ENCODE measurements at places on chromosomes 7 and 10. TPM values are rescaled to one million over a fixed set of nuclear protein-coding genes. Genes with fewer than 3 reads are reported as not detected.

DNA sequence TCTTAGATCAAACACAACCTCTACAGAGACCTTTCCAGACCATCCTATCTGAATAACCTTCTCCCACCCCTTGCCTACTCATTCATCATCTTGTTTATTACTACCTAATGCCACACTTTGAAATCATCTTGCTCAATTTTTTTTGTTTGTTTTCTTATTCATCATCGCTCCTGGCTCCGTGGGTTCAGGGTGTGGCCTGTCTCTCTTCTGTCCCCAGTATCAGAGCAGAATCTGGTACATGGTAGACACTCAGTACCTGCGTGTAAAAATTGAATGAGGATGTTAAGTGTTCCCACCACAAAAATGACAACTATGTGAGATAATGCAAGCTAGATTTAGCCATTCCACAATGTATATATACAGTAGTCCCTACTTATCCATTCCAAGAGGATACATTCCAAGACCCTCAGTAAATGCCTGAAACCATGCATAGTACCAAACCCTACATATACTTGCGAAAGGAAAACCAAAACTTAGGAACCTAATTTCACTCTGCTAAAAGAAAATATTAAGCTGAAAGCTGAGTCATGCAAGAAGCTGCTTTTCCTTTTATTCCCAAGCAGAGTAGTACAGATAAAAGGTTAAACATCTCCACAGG is 72.1 kb upstream of the SEC61G start:
- no peaks in the 10 kb centered on the region for H3K36me3 ChIP-seq
- no peak overlapping the region for H3K4me3 ChIP-seq
- no peaks in the 10 kb centered on the region for H3K27me3 ChIP-seq
- no peak overlapping the region for H3K27ac ChIP-seq
- H3K4me1 ChIP-seq = no peaks in the 10 kb centered on the region

- no peaks in the 10 kb centered on the region for H3K4me1 ChIP-seq
- no peak for DNase-seq
- H3K4me3 ChIP-seq = no peak overlapping the region
- peaks cover 8% of the 10 kb centered on the region for H3K27me3 ChIP-seq
- H3K27ac ChIP-seq = no peak overlapping the region
Measured at GRCh38 chr7:148397985-148398384, 192.6 kb upstream of the C7orf33 start.

DNA sequence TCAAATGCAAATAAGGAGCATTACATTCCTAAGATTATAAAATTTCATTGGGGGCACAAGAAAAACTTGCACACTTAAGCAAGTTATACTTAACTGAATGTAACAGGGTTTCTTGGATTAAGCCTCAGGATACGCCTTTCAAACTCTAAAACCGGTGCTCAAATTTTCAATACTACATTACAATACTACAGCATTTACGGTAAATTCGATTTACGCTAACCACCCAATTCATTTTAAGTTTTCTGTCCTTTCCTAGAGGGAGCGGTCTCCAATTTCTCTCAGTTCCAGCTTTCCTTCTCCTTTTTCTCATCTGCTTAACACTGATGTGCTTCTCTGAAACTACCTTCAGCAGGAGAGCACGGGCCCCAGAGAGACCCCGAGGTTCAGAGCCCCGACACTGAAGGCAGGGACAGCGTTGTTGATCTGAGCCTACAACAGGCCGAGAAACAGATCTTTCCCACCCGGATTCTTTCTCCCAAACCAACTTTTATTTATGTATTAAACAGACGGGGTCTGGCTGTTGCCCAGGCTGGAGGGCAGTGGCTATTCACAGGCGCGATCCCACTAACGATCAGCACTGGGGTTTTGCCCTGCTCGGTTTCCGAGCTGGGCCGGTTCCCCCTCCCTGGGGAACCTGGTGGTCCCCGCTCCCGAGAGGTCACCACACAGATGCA is 798 bp downstream of the ZNF425 start:
- H3K27me3 ChIP-seq = no peaks in the 10 kb centered on the region
- H3K4me1 ChIP-seq = peaks cover 12% of the 10 kb centered on the region
- H3K27ac ChIP-seq = peak overlapping the region; percentile 79

GRCh38 chr7:91156316-91157185 is 107.7 kb upstream of the FZD1 start:
- no peak overlapping the region for H3K4me3 ChIP-seq
- no peak overlapping the region for H3K27ac ChIP-seq
- H3K4me1 ChIP-seq = no peaks in the 10 kb centered on the region
- DNase-seq = no peak
- H3K36me3 ChIP-seq = no peaks in the 10 kb centered on the region
- H3K27me3 ChIP-seq = no peaks in the 10 kb centered on the region

DNA sequence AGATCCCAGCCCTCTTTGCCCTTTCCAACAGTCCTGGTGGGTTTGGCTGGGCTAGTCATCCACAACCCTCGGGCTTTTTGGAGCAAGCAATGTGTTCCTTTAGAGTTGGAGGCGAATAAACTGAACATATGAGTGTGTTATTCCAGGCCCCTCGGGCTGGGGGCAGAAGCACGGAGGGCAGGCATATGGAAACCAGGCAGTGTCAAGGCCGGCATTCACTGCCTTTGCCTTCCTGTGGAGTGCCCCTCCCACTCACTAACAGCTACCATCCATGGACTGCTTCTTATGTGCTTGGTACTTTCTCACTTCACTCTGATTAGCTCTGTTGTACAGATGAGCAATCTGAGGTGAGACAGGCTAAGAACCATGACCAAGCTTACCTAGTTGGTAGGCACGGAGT is 53.9 kb upstream of the EFCAB10 start:
- H3K4me3 ChIP-seq = no peak overlapping the region
- H3K4me1 ChIP-seq = no peaks in the 10 kb centered on the region
- H3K36me3 ChIP-seq = peaks cover 91% of the 10 kb centered on the region
- DNase-seq = no peak
- H3K27me3 ChIP-seq = no peaks in the 10 kb centered on the region
- H3K27ac ChIP-seq = no peak overlapping the region

DNA sequence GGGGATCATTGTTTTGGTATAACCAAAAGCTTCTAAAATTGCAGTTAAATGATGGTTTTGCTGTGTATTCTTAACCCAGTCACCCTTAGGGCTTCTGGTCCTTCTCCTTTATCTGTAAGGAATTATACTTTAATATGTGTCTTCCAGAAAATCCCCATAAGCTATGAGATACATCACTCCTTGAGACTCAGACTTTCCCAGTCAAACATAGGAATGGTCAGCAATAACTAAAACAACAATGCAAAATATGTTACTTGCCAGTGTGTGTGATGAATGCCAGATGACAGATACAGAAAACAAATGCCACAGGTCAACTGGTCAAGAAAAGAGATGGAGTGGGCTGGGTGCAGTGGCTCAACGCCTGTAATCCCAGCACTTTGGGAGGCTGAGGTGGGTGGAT is 10.1 kb downstream of the ADD3 start:
- DNase-seq = no peak
- no peak overlapping the region for H3K27ac ChIP-seq

DNA sequence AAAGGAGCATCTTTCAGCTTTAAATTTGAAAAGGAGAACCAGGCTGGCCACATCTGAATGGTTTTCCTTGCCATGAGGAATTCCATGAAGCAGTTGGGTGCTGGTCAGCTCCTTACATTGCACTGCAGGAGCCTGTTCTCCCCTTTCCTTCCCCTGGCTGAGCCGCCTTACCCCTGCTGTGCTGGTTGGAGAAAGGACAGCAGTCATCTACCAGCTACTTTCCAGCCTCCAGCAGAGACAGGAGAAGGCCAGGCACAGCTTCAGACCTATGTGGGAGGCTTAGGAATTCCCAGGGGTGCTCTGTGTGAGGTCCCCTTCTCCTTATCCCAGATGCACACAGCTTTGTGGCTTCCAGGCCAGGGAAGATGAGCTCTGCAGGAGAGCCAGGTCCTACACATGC is 4.7 kb downstream of the C10orf71 start:
- no peaks in the 10 kb centered on the region for H3K36me3 ChIP-seq
- no peaks in the 10 kb centered on the region for H3K4me1 ChIP-seq
- no peak overlapping the region for H3K27ac ChIP-seq
- no peak overlapping the region for H3K4me3 ChIP-seq

GRCh38 chr7:1027242-1028043 is 16.9 kb upstream of the GPR146 start:
- H3K27ac ChIP-seq = no peak overlapping the region
- H3K4me3 ChIP-seq = peak overlapping the region; percentile 42
- H3K36me3 ChIP-seq = no peaks in the 10 kb centered on the region
- no peak for DNase-seq
- no peaks in the 10 kb centered on the region for H3K27me3 ChIP-seq

DNA sequence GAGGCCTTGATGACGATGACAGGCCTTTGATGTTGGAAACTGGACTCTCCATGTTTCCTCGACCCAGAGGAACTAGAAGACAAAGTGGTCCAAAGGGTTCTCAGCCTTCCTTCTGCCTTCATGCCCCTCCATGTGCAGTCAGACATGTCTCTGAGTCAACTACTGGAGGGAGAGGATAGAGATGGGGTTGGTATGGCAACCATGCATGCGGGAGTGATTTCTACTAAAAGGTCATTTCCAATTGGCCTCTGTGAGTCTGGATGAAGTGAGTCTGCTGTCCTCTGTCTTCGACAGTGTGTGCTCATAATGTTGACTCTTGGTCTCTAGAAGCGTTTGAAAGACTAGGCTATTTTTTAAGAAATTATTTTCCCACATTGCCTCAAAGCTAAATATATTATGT is 29.2 kb downstream of the STK17A start:
- peaks cover 88% of the 10 kb centered on the region for H3K36me3 ChIP-seq
- H3K27me3 ChIP-seq = no peaks in the 10 kb centered on the region
- no peak overlapping the region for H3K4me3 ChIP-seq
- peak overlapping the region; percentile 44 for H3K27ac ChIP-seq

DNA sequence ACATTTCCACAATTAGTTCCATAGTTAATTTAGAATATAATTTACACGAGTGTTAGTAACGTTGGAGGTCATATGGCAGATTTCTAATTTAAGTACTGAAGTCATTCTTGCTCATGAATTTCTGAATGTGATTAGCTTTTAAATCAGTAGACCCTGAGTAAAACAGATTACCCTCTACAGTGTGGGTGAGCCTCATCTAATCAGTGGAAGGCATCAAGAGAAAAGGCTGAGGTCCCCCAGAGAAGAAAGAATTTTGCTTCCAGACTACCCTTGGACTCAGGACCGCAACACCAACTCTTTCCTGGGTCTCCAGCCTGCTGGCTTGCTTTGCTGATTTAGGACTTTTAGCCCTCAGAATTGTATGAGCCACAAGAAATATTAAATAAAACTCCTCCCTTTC is 33.2 kb downstream of the IFT22 start:
- no peak overlapping the region for H3K4me3 ChIP-seq
- H3K27me3 ChIP-seq = peaks cover 6% of the 10 kb centered on the region

GRCh38 chr7:126750207-126750911 is 502.4 kb downstream of the GRM8 start:
- H3K4me3 ChIP-seq = no peak overlapping the region
- no peak overlapping the region for H3K27ac ChIP-seq
- no peaks in the 10 kb centered on the region for H3K4me1 ChIP-seq
- H3K27me3 ChIP-seq = no peaks in the 10 kb centered on the region

GRCh38 chr10:88413412-88413811 is 169.7 kb downstream of the RNLS start:
- no peak overlapping the region for H3K4me3 ChIP-seq
- no peaks in the 10 kb centered on the region for H3K36me3 ChIP-seq
- no peak overlapping the region for H3K27ac ChIP-seq
- no peaks in the 10 kb centered on the region for H3K4me1 ChIP-seq

DNA sequence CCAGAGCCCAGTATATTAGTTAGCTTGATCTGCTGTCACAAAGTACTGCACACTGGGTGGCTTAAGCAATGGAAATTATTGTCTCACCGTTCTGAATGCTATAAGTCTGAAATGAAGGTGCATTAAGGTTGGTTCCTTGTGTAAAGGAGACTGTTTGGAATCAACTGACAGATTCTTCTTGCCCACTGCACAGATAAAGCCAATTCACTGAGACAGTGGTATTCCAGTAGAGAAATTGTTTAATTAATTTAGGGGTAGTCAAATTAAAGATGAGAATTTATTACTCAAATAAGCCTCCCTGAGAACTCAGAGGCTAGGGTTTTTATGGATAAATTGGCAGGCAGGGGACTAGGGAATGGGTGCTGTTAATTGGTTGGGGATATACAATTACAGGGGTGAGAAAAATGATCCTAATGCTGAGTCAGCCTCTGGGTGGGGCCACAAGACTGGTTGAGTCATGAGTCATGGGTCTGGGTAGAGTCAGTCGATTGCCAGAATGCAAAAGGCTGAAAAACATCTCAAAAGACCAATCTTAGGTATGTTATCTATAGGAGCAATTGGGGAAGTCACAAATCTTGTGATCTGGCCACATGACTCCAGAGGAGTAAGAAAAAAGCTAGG is 23.5 kb upstream of the SAMD9L start:
- H3K27me3 ChIP-seq = no peaks in the 10 kb centered on the region

DNA sequence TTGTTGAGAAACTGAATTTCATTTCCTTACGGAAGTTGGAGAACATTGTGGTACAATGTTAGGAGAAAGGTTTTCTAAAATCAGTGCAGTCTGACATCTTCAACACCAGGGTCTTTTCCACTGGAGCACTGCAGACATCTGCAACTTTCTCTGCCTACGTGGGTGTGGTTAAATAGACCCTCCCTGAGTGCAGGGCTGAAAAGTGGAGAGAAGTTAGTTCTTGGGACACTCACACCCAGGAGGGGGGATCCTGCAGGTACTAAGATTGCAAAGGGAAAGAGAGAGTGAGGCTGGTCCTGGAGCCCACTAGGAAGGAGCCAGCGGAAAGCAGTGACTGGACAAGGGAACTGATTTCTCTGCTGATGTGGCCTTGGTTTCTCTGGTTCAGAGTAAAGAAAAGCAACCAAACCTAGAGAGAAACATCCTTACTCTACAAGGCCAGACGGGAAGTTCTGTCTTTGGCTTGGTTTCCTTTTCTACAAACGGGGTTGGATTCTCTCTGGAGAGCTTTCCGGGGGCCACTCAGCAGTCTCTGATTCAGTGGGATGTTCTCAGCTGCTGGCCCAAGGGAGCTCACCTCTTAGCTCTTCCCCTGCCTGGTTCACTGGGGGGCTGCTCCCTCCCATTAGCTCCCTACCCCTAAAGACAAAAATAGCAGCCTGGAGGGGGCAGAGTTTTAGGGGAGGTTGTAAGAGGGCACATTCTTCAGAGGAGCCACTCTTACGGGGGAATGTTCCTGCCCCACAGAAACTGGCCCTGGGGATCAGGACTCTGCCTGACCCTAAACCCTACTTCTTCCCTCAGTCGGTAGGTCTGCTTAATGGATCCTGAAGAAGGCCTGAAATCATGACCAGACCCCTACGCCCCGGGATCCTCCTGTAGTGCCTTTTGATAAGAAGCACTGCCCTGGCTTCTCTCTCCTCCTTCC is 2.7 kb downstream of the UPP1 start:
- H3K4me1 ChIP-seq = peaks cover 84% of the 10 kb centered on the region
- no peak overlapping the region for H3K4me3 ChIP-seq
- peaks cover 58% of the 10 kb centered on the region for H3K36me3 ChIP-seq
- H3K27me3 ChIP-seq = no peaks in the 10 kb centered on the region
- no peak overlapping the region for H3K27ac ChIP-seq

The PLPP4 gene
- total RNA-seq = not detected

The ECHDC3 gene
- 1.6 TPM for total RNA-seq

The HOXA4 gene
- total RNA-seq = not detected

The TRIL gene
- total RNA-seq = not detected

The SPDYE8 gene
- not detected for total RNA-seq

The OR13A1 gene
- total RNA-seq = not detected

The CPN1 gene
- total RNA-seq = not detected
